ENCODE measurements at places on chromosomes 11 and 22.

GRCh38 chr22:24060375-24060788 is 49.3 kb downstream of the CABIN1 start:
- DNase-seq: no peak

DNA sequence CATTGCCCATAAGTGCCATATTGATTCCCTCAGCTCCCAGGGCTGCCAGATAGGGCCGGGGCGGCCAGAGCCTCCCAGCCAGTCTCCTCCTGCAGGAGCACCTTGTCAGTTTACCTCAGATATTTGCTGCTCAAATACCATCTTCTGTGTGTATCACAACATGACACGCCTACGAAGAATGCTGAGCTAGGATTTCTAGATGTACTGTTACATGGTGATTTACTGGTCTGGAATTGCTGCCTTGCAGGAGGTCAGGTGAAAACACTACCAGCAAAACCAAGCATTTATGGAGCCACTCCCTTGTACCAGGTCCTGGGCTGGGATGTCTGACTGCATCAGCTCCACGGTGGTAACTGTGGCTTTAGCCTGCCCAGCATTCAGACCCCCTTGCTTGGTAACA is 11.8 kb downstream of the MICAL3 start:
- no peak for DNase-seq

- DNase-seq: no peak
Observed at GRCh38 chr11:109940816-109941215, 152.4 kb upstream of the ZC3H12C start.

DNA sequence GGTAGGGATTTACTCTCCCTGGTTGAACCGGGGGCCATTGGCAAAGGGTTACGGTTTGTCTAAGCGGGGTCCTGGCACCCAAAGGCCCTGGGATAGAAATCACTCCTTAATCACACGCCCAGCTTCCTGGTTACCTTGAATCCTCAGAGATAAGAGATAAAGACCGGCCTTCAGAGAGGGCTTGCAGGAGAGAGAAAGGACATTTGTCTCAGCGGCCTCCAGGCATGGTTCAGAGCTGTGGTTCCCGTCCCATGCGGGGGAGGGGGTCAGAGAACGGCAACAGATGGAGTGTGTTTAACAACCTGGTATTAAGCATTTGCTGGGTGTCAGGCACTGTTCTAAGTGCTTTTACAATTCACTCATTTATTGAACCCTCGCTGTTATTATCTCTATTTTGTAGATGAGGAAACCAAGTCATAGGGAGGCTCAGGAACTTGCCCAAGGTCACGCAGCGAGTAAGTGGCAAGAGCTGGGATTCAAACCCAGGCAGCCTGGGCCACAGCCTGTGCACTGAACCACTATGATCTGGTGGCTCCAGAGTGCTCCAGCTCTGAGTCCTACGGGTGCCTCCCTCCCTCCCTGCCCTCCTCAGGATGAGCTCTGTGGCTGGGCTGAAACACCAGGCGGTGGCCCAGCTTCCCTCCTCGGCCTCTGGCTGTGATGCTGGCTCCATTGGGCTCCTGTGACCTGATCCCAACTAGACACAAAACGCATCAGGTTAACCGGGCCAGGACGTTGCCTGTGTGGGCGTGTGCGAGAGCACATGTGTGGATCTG is 18.6 kb downstream of the LRRC10B start:
- no peak for DNase-seq

GRCh38 chr11:126354631-126355323 is 709 bp upstream of the ST3GAL4 start:
- no peak for DNase-seq

GRCh38 chr11:61679893-61680621 is at the start of gene DAGLA:
TSS of gene DAGLA (plus strand) at chr11:61680391. CDS start at chr11:61720156, 39,765 bp downstream.
- peak; percentile 74 for DNase-seq

DNA sequence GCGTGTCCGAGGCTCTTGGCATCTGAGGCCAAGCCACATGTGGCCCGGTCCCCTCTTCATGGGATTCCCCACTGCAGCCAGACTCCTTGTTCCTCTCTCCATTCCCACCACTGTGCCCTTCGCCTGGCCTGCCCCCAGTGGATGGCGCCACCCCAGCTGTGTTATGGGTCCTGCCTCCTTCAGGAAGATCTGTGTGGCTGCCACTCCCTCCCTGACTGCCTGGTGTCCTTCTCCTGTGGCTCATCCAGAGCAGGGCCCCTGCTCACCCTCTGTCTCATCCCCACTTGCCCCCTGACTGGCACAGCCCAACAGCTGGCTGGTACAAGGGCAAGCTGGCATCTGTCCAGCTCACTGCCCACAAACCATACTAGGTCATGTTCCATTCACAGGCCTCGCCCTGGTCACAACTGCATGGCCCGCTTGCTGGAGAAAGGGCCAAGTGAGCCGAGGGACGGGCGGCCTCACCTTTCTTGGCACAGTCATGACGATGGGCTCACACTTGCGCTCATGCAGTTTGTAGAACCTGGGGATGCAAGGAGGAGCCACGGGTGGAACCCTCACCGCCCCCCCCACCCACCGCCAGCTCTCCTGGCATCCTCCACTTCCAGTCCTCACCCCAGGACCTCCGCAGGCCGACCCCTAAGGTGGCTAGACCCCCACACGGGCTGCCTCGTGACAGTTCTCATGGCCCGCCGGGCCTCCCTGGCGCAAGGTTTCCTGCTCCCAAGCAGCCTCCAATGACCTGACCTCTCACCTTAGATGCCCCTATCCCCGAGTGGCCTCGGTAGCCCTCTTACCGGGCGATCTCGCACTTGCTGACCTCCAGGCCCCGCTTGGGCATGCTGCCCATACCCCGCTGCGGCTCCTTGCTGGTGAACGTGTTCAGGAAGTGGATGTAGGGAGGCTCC is 2.1 kb upstream of the PTPRCAP start:
- no peak for DNase-seq

DNA sequence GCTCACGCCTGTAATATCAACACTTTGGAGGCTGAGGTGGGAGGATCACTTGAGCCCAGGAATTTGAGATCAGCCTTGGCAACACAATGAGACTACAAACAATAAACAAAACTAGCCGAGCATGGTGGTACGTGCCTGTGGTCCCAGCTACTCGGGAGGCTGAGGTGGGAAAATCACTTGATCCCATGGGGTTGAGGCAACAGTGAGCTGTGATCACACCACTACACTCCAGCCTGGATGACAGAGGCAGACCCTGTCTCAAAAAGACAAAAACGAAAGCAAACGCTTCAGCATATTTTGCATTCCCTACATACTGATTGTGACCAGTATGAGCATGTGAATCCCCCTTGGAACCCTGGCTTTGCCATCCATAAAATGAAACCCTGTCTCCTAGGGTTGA is 33.9 kb upstream of the MN1 start:
- DNase-seq: no peak

DNA sequence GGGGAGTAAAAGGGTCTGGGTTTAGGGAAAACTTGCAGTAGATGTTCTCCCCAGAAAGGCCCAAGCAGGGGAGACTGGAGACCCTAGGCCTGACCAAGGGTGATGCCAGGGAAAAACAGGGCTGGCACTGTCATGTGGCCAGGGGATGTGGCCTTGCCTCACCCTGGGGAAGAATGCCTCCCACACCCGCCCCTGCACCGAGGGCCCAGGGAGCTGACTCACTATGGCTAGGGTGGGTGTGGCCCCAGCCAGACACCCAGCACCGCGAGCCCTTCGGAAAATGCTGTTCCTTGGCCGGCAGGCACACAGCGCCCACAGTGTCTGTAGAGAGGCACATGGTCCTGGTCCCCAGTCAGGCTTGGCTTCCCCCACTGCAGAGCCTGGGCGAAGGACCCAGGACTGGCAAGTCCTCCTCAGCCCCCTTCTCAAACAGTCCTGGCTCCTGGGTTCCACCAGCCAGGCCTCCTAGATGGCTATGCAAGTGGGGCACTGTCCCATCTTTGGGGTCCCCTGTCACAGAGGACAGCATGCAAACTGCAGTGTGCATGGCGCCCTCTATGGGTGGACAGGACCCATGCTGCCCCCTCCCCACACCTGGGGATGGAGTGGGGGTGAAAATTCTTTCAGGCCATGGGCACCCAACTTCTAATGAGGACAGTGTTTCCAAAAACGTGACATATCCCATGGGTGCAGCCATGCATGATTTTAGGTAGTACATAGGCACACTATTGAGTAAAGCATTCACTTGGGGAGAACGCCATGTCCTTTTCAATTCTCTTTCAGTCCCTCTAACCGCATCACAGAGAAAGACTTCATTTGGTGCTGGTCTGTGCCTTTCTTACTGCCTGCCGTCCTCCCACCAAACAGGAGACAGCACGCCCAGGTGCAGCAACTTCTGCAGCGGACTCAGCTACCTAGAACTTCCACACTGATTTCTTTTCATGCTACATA is 15.2 kb downstream of the TMPRSS5 start:
- DNase-seq: no peak

GRCh38 chr11:47052165-47052564 is 115.6 kb downstream of the CSTPP1 start:
- no peak for DNase-seq

- no peak for DNase-seq
Observed at GRCh38 chr22:22219140-22219996, 25.2 kb upstream of the VPREB1 start.

DNA sequence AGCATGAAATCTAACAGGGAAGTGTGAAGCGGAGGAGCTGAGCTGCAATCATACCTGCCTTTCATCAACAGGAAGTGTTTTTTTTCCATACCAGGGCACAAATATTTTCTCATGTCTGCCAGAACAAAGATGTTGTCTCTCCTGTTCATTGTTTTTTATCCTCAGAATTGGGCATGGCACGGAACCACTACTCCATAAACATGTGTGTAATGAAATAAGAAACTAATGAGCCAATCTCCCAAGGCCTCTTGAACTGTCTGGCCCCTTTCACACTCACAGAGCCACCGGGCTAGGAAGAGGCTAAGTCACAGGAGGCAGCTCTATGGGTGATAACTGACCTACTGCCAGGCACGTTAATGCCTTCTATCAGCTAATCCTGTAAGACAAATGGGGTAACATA is 124.4 kb downstream of the ETS1 start:
- no peak for DNase-seq

- DNase-seq: no peak
Observed at GRCh38 chr11:73530109-73530508, 67.8 kb downstream of the FAM168A start.

- no peak for DNase-seq
Observed at GRCh38 chr11:118448294-118448693, 12.0 kb downstream of the KMT2A start.

DNA sequence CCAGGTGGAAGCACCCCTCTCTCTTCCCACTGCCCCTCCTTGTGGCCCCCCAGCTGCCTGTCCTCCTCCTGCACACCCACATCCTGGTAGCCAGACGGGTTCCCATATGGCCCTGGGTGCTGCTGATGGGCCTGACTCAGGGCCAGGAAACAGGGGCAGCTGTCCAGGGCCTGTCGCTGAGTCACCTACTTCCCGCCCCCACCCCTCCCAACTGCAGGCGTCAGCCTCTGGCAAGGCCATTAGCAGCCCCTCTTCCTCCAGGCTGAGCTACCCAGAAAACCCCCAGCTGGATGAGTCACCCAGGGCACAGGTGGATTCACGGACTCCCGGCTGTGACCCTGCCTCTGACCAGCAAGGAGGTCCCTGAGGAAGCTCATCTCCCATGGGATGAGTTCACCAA is 6.9 kb upstream of the GAL start:
- DNase-seq: peak; percentile 62

- DNase-seq: peak; percentile 73
Observed at GRCh38 chr11:67276781-67277230, 10.5 kb downstream of the GRK2 start.

GRCh38 chr11:5280582-5281102 is 10.9 kb upstream of the HBE1 start:
- DNase-seq: peak; percentile 34

GRCh38 chr11:44755556-44756523 is 29.1 kb downstream of the TSPAN18 start:
- DNase-seq: no peak

- DNase-seq: no peak
Observed at GRCh38 chr11:73200256-73200655, 17.8 kb upstream of the P2RY2 start.

DNA sequence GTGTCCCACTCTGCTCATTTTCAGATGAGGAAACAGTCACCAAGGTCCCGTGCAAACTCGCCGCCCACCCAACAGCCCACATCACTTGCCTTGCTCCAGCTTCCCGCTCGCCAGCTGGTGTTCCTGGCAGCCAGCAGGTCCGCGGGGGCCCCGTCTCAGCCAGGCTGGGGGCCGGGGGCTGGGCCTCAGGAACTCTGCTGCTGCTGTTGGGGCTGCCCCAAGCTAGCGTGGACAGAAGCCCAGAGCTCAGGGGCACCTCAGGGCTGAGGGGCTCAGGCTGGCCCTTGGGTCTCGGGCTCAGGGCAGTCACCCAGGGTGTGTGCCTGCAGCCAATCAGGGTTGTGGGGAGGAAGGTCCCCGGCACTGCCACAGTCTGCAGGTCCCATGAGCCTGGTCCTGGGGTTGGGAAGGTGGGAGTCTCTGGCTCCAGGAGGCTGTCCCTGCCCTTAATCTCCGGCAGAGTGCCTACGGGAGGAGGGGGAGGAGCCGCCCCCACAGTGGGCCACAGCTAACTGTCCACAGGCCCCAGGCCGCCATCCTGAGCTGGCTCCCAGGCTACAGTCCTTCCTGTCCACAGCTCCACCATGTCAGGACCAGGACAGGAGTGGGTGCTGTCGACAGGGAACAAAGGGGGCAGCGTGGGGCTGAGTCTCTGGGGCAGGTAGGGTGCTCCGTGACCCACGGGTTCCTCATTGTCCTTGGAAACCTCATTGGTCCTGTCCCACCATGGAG is 65.2 kb downstream of the ARFGAP3 start:
- no peak for DNase-seq

GRCh38 chr22:48530666-48531065 is 1297.0 kb downstream of the BRD1 start:
- DNase-seq: no peak

DNA sequence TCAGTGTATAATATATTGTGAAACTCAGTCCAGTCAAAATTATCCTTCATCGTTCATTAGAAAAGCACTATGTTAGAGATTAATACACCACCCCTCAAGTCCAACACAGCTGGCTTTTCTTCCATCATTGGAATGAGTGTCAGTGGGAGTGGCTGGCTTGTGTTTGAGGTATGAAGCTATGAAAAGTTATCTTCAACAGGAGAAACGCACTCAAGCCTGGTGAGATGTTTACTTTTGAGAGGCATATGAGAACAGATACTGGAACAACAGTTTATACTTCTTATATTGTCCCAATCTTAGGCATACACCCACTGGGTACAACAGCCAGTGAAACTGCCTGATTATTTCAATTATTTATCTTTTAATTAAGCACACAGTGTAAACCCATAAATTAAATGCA is 34.3 kb downstream of the PLEKHB1 start:
- no peak for DNase-seq

GRCh38 chr11:74412321-74412720 is 14.1 kb upstream of the PGM2L1 start:
- no peak for DNase-seq

DNA sequence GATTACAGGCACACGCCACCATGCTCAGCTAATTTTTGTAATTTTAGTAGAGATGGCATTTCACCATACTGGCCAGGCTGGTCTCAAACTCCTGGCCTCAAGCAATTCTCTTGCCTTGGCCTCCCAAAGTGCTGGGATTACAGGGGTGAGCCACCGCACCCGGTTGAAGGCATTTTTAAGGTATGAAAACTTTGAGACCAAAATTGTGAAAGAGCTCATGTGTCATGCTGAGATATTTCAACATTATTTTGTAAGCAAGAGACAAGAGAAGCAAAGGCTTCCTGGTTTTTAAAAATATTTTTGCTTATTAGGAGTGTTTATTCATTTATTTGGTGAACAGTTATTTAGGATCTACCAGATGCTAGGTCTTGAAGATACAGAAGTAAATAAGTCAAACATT is 6.8 kb downstream of the NHERF4 start:
- no peak for DNase-seq

- no peak for DNase-seq
Observed at GRCh38 chr22:30491381-30491780, 14.1 kb downstream of the SEC14L4 start.
